ENCODE measurements at places on chromosomes 3 and 15. TPM values are rescaled to one million over a fixed set of nuclear protein-coding genes. Genes with fewer than 3 reads are reported as not detected.

DNA sequence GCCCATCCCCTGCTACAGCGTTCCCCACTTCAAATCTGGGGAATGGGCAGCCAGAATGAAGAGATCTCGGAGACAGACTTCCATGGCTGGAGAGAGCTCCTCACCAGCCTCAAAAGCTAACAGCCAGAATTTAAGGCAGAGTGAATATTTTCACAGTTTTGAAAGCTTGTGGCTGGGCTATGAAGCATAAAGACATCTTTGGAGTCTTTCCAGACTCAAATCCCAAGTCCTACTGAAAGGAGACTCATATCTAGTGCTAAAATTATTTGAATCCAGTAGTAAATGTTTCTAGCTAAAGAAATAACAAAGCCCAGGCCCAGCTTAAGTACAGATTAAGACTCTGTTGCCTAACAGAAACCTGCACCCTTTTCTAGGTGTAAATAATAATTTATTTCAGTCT, 628.4 kb upstream of the ALCAM start:
- no peak for ATAC-seq

DNA sequence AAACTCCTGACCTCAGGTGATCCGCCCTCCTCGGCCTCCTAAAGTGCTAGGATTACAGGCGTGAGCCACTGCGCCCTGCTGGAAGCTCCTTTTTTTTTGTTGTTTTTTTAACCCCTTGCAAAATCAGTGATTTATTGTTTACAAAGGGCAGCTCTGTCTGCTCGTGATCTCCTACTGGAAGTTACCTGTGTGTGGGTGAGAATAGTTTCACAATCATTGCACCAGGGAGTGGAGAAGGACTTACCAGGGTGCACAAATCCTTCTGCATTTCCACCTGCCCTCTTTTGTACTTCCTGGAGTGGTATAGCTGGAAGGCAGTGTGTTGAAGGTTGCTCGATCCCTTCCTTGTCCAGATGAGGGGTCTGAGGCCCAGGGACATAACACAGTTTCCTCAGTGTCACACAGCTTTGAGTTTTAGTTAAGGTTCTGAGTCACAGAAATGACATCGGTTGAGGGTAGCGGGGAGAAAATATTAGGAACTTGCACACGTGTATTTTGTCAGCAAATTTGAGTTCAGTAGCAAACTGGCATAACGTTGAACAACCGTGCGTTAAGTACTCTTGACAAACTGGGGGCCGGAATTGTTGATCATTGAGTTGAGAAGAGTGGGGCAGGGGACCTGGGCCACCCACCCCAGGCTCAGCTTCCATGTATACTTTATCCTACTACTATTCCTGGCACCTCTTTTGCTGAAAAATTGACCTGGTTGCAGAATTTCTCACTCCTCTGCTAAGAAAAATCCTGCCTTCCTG, 11.3 kb upstream of the TRAK1 start:
- ATAC-seq: peak; percentile 91

GRCh38 chr3:127405010-127405598, 117.3 kb upstream of the PRR20G start:
- no peak for ATAC-seq

- no peak for ATAC-seq
Observed at GRCh38 chr3:46527239-46527638, 29.5 kb downstream of the RTP3 start.

- no peak for ATAC-seq
Observed at GRCh38 chr3:56459719-56460118, 8.5 kb downstream of the ERC2 start.

DNA sequence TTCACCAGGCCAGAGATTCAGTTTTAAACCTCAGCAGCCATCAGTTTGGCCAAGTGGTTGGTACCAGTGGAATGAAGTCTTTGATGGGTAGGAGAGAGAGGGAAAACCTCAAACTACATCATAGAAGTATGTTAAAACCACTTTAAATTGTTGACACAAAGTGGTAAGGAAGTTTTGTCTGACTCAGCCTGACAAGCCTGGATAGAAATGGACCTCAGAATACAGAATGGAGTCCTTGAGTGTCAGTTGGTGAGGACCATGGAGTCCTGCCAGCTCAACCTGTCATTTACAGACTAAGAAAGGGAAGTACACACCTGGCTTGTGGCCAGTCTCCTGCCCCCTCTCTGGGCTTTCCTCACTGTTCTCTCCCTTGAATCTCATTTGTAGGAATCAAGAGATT, 12.1 kb downstream of the EAF1 start:
- ATAC-seq: no peak

DNA sequence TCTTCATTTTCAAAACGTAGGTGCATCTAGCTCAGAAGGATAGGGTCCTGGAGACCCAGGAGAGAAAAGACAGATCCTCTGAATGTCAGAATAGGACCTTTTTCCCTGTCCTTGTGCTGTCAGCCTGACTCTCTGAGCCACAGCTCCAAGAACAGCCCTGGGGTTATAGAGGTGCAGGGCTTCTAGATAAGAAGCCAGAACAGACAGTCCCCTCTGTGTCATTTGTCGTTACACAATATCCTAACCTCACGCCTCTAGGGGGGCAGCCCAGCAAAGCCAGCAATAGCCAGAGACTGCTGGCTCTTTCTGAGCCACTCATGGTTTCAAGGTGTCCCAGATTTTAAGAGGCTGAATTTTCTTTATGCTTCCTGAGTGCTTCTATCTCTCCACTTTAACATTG, 153.2 kb upstream of the THBS1 start:
- ATAC-seq: no peak

DNA sequence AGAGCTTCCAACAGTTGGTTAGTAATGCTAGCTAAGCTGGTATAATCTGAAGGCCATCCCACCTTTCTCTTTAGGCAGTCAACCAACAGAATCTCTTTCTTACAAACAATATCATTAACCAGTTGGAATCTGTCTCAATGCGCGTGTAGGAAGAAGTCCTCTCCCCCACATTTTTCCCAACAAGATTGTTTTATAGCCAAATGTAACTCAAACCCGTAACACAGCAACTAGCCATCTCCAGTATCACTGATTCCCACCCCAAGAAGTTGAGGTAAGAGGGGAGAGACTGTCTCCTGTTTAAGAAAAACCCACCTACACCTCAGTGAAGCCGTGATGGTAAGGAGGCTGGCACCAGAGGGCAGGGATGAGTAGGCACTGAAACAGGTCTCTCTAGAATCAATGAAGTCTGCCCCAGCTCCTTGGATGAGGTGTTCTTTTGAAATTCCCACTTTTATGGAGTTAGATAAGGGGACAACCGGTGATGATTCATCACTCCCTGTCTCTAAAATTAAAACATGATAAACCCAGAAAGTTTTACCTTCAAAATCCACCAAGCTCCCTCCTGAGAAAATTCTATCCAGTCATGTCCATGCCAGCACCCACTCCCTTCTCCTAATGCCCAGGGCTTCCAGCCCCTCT, 30.9 kb downstream of the CDC25A start:
- ATAC-seq: no peak

DNA sequence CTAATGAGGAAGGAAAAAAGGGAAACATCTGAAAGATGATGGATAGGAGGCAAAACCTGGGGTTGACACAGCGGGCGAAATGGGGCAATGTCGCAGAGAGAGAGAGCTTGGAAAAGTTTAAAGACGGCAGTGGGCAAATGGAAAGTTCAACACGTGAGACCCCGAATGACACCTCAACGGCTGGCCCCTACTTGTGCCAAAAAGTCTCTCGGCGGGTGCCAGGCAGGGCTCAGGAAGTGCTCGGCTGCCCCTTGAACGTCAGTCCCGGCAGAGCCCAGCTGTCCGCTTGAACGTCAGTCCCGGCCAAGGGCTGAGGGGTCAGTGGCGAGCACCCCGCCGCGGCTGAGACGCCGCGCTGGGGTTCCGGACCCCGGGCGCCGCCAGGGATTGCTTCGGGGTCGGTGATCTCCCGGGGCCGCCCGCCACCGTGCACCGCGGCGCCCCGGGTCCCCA, 658 bp downstream of the EOGT start:
- peak; percentile 47 for ATAC-seq

GRCh38 chr3:164364111-164364510, 714.2 kb downstream of the SI start:
- ATAC-seq: no peak

- no peak for ATAC-seq
Observed at GRCh38 chr3:53806182-53807116, 39.8 kb downstream of the CHDH start.

GRCh38 chr3:41169023-41169422, 30.3 kb upstream of the CTNNB1 start:
- no peak for ATAC-seq

GRCh38 chr15:39458131-39458530, 122.7 kb upstream of the THBS1 start:
- ATAC-seq: no peak

GRCh38 chr3:8223766-8224165, 277.9 kb upstream of the LMCD1 start:
- no peak for ATAC-seq

- no peak for ATAC-seq
Observed at GRCh38 chr3:162073422-162073975, 576.9 kb downstream of the OTOL1 start.

DNA sequence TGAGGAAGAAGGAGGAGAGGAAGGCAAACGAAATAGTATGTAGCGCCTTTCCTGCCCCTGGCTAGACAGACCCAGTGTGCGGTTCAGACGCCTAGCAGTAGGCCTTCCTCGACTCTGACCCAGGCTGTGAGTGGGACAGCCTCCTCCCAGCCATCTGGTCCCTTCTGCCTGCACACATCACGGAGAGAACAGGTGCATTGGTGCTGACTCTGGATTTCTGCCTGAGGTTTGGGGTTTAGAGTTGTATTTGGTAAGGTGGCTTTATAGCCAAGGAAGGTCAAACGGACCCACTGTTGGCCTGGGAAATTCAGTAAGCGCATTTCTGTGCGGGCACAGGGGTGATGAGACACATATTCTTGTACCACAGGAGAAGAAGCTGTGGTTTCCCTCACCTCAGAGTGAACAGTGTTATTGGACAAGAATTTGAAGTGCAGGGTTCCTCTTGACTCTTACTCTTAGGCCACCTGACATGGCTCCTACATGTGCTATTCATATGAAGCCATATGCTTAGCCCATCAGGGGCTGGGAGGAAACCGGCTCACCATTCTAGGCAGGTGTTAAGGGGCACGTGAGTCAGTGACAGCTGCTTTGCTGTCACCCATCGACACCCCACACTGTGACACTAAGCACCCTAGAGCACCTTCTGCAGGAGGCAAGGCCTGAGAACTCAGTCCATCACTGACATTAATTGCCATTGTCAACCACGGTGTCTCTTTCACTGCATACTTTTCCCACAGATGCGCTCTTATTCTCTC, 143.3 kb downstream of the CHDH start:
- no peak for ATAC-seq

- ATAC-seq: no peak
Observed at GRCh38 chr3:172701751-172702150, 9.1 kb downstream of the NCEH1 start.

GRCh38 chr3:50167069-50167840, 12.1 kb downstream of the SEMA3F start:
- peak; percentile 73 for ATAC-seq

DNA sequence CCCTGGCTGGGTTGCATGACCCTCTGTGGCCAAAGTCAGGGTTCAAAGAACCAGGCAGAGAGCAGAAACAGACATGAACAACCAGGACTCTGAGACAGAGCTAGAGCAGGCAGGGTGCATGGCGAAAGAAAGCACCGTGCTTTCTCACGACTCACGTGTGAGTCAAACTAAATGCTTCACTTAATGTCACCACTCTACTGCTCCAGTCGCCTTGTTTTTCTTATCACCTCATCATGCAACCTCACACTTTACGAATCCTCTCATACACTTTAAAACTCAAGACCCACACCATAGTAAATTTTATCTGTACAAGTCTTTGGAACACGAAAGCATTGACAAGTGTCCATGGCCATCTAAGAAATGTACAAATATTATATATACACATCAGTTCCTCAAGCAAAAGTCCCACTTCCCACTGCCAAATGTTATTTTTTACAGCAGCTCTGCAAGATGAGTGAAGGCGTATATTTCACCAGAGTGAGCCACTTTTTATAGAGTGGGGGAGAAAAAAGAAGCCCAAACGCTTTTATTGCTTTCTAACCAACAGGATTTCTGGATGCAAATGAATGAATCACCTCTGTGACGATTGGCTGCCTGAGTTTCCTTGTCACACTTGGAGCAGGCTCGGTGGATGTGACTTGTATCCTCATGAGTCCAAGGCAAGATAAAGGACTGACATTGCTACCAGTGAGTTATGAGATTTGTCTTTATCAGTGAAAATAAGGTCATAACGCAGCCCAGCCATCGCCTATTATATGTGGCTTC, 16.0 kb upstream of the MEGF11 start:
- ATAC-seq: peak; percentile 48

- no peak for ATAC-seq
Observed at GRCh38 chr3:106759731-106760130, 617.5 kb upstream of the CCDC54 start.

DNA sequence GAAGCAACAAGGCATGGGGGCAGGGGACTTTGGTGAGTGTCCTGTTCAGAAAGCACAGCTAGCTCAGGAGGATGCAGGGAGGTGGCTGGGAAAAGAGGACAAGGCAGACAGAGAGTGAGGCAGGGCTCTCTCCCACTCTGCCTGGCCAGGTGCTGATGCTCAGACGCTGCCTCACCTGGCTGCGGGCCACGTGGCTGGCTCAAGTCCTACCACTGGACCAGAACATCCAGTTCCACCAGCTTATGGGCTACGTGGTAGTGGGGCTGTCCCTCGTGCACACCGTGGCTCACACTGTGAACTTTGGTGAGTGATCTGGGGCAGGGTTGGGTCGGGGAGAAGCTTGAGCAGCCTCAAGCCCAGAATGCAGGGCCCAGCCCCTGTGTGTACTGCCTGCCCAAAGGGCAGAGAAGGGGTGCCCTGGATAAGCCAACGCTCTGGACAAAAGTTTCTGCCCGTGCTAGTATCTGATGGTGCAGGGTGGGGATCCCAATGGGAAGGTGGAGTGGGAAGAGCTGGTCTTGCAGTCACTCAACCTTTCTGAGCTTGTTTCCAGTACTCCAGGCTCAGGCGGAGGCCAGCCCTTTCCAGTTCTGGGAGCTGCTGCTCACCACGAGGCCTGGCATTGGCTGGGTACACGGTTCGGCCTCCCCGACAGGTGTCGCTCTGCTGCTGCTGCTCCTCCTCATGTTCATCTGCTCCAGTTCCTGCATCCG, 20.9 kb downstream of the NOX5 start:
- ATAC-seq: peak; percentile 94

- no peak for ATAC-seq
Observed at GRCh38 chr3:71680603-71681002, 44.6 kb downstream of the EIF4E3 start.

GRCh38 chr3:63405882-63406281, 127.8 kb downstream of the SYNPR start:
- ATAC-seq: no peak

- ATAC-seq: no peak
Observed at GRCh38 chr3:139893963-139894642, 40.9 kb upstream of the CLSTN2 start.

The MYZAP gene
- 19.8 TPM for total RNA-seq

The RASGRF1 gene
- total RNA-seq: 0.12 TPM

The PIERCE2 gene
- total RNA-seq: not detected

The SMAD6 gene
- 1.2 TPM for total RNA-seq

The FAM107A gene
- total RNA-seq: 4.1 TPM

The NEK10 gene
- 0.40 TPM for total RNA-seq

The CCDC32 gene
- total RNA-seq: 13.9 TPM

The PAQR9 gene
- not detected for total RNA-seq

The ETV5 gene
- total RNA-seq: 4.3 TPM

The GOLGA8T gene
- total RNA-seq: not detected

All from esophagus mucosa (tissue), 1 donor.